ENCODE measurements at places on chromosomes 12 and 14.

GRCh38 chr12:89225401-89225800 is 126.9 kb downstream of the DUSP6 start:
- DNase-seq: no peak

DNA sequence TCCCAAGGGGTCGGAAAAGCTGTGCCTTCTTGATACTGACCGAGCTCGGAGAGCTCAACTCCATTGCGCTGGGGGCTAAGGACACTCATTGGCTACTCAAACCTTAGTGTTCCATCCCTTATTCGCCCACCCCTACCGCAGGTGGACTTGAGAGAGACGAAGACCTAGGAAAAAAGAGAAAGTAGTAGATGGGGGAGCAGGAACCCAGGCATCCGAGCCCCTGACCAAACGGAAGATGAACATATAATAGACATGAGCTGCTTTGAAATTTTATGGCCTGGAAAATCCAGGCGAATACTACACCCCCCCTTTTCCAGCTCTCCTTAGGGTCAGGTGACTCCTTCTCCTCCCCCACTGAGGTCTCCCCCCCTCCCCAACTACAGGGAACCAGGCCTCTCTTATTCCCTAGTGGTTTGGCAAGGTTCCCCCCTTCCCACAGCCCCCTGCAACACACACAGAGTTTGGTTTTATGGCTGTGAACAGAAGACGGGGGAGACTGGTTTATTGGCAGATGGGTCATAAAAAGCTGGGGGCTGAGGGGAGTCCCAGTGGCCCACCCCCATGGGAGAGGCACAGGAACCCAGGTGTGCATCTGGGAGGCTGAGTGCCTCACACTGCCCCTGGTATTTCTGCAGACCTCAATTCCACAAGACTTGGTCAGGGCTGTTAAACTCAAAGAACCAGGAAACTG is 1.6 kb downstream of the GDF11 start:
- no peak for DNase-seq

DNA sequence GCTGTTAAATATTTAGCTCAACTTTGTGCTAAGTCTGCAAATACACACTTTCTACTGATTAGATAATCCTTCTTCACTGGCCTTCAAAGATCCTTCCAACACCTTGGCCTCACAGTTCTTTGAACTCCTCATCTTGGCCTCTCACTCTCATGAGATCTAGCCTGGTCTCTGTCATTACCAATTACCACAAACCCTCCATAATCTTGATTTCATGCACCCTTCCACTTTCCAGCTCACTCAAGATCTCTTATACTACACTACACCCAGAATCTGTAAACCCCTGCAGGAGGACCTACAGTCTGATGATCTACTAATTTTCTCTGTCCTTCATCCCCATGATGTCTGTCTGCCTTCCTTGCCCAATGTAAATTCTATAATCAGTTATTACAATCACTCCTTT is 71.1 kb downstream of the DUSP16 start:
- DNase-seq: no peak

DNA sequence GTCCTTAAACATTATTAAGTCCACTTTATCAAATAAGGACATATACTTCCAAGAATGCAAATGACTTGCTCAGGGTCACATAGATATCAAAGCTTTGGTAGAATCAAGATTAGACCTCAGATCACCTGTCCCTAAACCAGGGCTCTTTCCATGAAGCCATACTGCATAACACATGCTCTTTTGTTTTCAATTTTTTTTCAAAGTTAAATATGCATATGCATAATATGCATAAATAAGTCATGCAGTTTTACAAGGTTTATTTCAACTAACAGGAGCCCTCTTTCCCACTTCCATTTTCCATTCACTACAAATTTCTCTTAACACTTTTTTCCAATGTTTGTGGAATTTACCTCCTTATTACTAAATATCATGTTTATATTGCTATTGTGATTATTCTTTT is 53.1 kb downstream of the SIX1 start:
- DNase-seq: no peak

- DNase-seq: no peak
These were observed 6.6 kb upstream of the WNT5B start for GRCh38 chr12:1622406-1622805.

- no peak for DNase-seq
These were observed 62.6 kb downstream of the SEL1L start for GRCh38 chr14:81471062-81471461.

- DNase-seq: peak; percentile 47
These were observed 155.4 kb downstream of the DIO2 start for GRCh38 chr14:80055667-80056496.

DNA sequence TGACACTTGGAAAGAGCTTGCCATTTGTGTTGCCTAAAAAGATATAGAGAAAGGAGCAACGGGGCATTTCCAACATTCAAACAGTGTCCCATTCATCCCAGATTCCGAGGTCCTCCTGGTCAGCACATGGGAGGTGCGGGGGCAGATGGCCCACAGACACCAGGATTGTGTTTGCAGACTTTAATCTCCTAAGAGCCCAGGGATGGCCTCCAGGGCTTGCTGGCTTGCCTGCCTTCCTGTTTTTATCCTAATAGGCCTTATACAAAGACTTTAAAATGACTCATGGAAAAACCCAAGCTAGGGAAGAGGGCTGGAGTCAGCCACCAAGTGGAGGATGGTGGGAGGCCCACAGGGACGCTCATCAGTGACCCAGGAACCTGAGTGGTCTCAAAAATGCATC is 21.5 kb upstream of the FAM181A start:
- no peak for DNase-seq

DNA sequence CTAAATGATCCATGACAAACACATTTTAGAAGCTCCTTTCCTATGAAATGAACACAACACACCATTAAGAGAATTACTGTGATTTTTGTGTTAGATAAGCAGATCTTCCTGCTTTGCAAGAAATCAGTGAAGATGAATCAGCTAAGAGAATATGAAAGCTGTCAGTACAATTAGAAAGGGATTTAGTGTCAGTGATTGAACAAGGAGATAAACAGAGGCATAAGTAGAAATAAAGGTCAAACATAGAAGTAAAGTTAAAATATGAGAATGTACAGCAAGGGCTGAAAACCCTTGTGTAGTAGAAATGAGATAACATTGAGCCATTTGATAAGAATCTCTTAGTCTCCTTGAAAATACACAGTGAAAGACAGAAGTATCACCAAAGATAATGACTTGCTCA is 21.4 kb upstream of the SLC16A7 start:
- DNase-seq: no peak

DNA sequence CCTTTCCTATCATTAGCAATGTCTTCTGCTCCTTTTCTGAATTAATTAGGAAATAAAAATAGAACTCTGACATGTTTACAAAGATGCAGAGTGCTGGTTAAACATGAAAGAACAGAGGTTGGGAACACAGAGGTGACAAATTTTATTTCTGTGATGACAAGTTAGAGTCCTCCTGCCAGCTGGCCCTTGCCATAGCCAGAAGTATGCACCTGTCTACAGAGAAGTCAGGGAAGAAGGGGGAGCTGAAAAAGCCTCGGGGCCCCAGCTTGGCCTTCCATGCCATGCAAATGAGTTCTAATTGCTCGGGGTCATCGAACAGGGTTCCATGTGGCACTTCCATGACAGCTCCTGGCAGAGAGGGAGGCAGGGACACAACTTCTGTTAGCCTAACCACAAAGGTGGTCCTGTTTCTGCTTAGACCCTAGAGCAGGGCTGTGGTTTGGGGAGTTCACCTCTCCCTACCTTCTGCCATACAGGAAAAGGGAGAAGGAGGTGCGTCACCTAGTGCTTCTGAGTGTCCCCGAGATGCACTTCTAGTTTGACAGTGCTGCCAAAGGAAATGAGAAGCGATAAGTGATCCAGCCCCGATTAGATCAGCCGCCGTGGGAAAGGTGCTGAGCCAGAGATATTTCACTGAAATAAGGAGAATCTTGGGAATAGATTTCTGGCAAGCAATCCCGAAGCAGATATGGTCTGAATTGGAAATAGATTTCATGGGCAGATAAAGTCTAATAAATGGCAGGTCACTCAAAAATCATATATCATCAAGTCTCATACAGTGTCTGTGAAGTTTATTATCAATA is 155.8 kb upstream of the FOXN3 start:
- DNase-seq: no peak

- DNase-seq: no peak
These were observed 73.7 kb downstream of the ANKS1B start for GRCh38 chr12:99911081-99911480.

GRCh38 chr14:74502236-74503019 is 8.9 kb downstream of the ISCA2 start:
- no peak for DNase-seq

DNA sequence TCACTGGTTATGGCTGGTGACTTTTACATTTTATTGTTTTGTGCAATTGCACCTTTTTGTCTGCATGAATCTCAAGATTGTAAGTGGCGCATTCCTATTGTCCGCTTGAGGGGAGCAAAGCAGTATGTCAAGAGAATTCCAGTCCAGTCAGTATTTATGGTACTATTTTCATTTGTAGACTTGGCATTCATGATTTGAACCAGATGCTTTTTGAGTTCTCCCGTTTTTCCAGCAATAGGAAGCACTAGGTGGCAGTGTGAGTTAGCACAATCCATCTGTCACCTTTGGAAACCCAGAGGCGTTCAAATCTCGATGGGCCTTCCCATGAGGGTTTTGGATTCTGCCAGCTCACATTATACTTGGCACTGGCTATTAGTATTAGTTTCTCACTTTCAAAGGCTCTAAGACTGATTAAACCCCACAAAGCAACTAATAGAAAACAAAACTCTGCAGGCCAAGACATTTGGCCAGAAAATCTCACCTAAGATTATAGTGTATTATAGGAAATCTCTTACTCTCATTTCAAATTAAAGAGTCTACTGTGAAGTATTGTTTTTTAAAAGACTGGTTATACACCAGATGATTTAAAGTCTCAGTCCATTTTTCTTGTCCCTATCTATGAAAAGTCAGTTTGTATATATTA is 2.2 kb downstream of the DACT1 start:
- DNase-seq: peak; percentile 82

DNA sequence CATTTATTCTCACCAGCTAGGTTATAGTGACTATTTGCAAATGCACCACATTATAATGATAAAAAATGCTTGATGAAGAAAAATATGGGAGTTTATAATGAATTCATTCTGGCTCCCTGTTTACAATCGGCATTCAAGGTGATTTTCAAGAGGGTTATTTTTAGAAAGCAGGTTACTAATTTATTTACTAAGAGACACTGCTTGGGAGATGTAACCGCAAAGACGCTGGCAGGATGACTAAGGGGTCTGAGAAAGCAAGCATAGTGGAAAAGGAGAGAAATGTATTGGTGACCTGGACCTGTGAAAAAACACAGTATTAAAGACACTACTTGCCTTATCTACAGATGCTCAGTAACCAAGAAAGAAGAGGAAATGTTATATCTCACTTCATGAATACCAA is 13.3 kb upstream of the PITPNM2 start:
- no peak for DNase-seq

DNA sequence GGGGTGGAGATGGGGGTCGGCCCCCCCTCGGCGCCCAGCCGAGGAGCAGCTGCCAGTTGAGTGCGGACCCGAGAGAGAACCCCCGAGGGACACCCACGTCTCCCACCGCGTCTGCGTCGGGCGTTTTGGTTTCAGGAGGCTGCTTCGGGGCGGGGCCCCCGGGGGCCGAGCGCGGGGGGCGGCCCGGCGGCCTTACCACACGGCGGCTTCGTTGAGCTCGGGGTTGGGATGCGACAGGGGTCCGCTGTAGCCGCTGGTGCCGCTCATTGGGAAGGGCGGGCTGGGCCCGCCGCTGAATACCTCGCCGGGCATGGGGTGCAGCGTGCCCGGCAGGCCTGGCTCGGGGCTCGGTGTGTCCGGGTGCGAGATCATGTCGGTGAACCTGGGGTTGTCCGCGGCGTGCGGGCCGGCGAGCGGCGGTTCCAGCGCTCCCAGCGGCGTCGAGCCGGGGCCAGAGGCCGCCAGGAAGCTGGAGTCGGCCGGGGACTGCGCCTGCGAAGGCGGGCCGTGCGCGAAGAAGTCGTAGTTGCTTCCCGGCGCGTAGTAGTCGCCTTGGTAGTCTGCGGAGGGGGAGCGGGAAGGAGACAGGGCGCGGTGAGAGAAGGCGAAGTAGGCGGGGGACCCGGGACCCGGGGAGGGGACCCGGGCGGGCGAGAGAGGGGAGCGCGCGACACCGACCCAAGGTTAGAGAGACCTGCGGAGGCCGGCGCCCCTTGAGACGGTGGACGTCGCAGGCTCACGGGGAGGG is 8.5 kb downstream of the LHX5 start:
- DNase-seq: no peak

DNA sequence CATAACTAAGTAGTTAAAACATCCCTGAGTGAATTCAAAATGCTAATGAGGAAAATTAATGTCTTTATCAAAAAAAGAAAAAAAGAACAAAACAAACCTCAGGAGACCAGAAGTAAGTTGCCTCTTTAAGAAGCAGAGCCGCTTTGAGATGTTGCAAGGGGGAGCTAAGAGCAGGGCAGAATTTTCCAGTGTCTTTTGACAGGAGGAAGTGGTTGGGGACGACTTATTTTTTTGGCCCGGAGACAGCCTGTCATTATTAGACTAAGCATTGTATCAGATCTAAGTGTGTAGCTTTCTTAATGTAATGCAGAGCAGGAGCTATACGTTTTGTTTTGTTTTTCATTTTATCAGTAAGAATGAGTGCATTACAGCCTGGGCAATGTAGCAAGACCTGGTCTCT is 206.6 kb downstream of the CACNA1C start:
- no peak for DNase-seq

- DNase-seq: no peak
These were observed 13.9 kb downstream of the DUSP16 start for GRCh38 chr12:12548713-12549112.

DNA sequence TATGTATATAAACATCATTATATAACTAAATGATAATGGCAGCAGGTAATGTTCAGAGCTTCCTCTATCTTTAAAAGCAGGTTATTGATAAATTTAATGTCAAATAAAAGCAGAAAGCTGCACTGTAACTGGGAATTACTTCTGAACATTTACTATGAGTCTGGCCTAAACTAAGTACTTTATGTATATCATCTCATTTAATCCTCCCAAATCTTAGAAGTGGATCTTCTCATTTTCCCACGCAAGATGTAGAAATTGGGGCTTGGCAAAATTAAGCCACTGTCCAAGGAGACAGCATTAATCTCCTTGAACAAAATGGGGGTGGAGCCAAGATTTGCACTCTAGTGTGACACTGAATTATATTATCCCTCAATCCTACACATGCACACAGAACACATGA is 5.7 kb downstream of the NIN start:
- no peak for DNase-seq
